NCI-H2171 (cell line): ENCODE measurements at places on chromosomes 12 and 14.
A peak's percentile ranks its signal among the peaks of the same experiment; 100 is the strongest.

DNA sequence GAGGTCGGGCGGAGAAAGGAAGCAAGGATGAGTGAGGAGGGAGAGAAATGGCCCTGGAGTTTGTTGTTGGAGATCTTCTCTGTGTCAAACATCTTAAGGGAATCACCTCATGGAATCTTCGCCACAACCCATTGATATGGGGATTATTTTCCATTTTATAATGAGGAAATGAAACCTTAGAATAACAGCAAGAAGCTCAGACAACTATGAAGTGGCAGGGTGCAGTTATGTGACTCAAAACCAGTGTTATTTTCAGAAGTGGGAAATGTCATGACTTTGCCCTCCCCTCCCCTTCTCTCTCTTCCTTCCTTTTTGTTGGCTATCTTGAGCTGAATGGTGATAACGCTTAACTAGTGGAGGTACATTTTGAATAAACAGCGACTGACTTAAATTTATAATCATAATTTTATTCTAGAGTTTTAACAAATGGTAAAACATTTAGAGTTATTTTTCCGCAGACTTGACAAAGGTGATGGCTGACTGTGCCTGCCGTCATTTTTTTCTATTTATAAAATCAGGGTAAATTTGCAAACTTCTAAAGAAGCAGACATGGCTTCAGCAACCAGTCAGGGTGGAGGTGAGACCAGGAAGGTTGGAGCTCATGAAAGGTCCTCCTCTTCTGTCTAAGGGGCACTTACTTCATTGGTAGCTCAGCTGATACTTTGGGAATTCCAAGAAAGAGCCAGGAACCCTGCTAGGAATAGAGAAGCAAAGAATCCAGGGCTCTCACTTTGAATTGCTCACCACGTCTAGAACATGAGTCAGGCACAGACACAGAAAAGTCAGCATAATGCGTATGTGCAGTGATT, 232.4 kb downstream of the RGS6 start:
- DNase-seq = no peak

- DNase-seq = no peak
Observed at GRCh38 chr12:54891717-54892478, 37.6 kb downstream of the MUCL1 start.

- DNase-seq = no peak
Observed at GRCh38 chr12:110943373-110943772, 23.0 kb upstream of the MYL2 start.

DNA sequence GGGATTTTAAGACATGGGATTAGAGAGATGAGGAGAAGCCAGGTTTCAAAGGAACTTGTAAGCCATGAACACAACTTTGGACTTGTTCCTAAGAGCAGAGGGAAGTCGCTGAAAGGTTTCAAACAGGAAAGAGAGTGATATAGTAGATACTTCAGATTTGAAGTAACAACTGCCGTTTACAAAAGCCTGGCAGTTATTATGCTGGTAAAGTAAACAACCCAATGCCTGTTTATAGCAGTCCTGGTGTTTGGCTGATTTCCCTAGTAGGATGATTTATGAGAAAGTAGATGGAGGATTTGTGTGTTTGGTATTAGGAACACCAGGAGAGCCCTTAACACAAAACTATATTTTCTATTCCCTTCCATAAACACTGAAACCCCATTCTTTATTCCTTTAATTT, 285.7 kb downstream of the RMST start:
- no peak for DNase-seq

- no peak for DNase-seq
Observed at GRCh38 chr14:100748944-100749343, 22.3 kb downstream of the DLK1 start.

- DNase-seq = no peak
Observed at GRCh38 chr14:100540141-100540925, 46.9 kb downstream of the BEGAIN start.

DNA sequence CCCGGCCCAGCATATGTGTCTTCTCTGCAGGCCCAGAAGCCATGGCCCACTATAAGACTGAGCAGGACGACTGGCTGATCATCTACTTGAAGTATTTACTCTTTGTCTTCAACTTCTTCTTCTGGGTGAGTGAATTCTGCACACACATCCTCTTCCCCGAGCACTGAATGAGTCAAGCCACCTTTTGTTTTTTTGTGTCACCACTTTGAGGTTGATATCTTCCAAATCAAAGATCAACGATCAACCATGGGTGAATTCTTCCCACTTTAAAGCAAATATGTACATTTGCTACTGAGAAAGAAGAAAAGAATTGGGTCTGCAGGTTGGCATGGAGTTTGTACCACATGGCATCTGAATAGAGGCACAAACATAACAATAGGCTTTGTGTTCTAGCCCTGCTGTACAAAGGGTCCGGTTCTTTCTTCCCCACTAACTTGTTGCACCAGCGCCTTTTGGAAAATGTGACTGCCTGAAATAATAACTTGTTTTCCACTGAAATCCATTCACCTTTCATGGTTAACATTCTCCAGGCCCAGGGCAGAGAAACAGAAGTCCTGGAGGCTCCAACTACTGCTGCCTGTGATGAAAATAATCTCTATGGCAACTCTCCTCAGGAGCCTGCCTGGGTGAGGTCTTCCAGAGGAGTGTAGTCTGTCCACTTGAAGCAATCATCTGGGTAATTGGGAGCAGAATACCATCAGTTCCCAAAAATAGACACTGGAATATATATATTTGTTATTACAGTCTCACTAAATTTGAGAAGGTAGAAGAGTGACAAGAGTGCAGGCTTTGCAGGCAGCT, 27.6 kb downstream of the TSPAN11 start:
- DNase-seq = no peak

DNA sequence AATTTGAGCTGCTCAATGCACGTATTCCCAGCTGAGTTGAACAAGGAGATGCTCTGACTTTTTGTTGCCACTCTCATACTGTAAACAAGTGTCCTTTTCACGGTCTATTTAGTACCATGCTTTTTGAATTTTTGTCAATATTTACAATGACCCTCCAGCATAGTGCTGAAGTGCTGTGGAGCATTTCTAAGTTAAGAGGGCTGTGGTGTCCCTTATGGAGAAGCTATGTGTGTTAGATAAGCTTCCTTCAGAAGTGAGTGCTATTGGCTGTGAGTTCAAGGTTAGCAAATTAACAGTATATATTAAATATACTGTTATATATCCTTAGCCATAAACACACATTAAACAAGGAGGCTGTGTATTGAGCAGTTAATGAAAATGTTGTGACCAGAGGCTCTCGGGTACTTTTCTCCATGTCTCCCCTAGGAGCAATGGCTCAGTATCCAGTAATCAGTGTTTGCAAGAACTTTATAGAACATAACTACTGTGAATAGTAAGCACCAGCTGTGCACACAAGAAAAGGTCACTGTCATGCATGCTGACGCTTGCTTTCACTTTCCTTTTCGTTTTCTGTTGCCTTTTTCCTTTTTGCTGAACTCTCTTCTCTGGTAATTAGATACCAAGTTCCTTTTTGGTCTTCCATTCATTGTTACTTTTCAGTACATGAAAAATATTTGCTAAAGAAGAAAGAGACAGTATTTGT, 187.2 kb upstream of the NEDD1 start:
- DNase-seq = no peak

DNA sequence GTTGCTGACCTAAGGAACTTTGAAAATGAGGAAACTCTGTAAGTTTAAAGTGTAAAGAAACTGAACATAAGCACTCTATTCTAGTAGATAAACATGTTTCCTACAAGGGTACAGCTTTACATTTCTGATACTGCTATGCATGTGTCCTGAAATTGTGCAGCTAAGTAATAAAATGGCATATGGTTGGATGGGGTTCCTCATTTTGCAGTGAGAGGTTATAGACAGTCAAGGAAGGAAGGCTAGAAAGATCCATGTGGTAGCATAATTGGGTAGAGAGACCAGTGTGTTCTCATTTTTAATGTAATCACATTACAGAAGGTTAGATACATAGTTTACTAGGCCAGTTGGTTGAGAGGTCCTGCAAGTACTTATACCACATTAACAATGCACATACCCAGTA, 477.0 kb downstream of the TMEM121 start:
- no peak for DNase-seq

DNA sequence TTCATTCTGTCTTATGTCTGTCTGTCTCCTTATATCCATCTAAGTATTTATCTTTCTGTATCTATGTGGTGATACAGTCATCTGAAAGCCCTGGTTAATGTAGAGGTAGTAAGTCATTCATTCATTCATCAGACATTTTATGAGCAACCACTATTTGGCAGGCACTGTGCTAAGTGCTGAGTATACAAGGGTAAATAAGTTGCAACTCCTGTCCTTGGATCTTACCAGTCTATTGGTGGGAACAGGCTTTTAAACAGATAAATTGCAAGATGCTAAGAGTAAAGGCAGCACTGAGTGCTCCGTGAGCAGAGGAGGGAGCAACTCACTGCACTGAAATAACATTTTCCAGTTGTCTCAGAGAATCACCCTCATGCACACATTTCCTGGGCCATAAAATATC, 68.6 kb downstream of the TMEM30B start:
- no peak for DNase-seq

GRCh38 chr12:14443531-14443930, 78.0 kb downstream of the ATF7IP start:
- DNase-seq = no peak

GRCh38 chr12:113075137-113075683, 18.7 kb downstream of the DTX1 start:
- DNase-seq = no peak

DNA sequence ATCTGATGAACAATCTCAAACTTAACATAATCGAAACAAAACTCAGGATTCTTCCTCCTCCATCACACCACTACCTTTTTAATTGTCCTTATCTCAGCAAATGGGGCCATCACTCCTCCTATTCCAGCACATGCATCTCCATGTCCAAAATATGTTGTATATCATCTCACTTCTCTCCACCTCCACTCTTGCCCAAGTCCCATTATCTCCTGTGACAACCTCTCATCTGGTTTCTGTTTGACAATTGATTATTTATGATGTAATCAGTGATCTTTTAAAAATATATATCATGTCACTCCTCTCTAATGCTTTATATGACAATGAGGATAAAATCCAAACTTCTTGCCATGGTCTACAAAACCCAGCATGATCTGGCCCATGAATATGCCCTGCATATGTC, 200.8 kb upstream of the HMGA2 start:
- DNase-seq = no peak

- no peak for DNase-seq
Observed at GRCh38 chr14:31194661-31195060, 12.9 kb downstream of the HECTD1 start.

DNA sequence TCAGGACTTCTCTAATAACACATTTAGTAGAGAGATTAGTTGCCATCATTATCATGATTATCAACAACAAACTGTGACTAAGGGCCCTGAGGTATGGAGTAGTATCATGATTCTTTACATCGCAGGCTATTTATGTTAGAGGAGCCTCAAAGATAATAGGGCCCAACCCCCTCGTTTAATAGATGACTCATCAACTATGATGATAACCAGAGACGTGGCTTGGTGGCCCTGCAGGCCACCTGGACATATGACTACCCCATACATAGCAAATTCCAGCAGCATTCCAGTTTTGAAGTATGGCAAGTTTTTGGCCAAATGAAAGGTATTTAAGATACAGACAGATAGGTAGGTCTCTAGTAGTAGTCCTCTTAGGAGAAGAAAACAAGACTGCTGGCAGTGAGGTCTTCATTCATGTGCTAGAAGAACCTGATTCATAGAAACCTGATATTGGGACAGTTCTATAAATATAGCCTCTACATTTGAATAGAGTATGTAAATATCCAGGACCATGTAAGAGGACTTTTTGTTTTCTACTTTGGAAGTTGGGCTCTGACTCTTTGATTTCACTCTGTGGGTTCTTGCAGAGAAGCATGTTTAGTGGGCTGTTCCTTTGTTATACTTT, 5.6 kb downstream of the RIC8B start:
- DNase-seq = no peak

DNA sequence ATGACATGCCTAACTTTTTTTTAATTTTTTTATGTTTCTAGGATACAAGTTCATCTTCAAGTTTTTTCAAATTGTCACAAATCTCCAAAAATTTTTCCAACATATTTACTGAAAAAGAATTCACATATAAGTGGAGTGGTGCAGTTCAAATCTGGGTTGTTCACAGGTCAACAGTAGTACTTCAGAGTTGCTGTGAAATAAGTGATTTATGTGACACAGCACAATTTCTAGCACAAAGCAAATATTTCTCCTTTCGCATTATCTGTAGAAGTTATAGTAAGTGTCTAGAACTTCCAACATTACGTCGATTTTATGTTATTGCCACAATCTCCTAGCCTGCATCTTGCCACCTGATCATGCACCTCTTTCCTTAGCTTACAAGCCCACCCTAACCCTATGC, 9.7 kb upstream of the KRT2 start:
- no peak for DNase-seq

DNA sequence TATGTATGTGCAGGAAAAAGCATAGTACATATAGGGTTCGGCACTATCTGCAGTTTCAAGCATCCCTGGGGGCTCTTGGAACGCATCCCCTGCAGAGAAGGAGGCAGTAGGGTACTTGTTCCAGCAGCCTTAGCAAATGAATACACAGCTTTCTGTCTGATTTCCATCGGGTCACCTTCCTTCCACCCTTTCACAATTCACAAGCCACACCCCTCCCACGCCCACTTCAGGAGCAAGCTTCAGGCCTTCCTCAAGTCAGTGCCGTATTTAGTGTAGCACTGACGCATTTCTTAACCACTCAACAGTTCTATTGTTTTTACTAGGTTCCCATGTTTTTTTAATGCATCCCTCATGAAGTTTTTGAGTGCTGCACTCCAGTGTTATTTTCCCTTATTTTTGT, 64.2 kb downstream of the CLMN start:
- no peak for DNase-seq

GRCh38 chr14:68637106-68638021, 155.5 kb downstream of the ZFP36L1 start:
- no peak for DNase-seq

- no peak for DNase-seq
Observed at GRCh38 chr12:120719072-120719471, 6.6 kb upstream of the ACADS start.

GRCh38 chr12:110697236-110697635, 8.3 kb upstream of the HVCN1 start:
- no peak for DNase-seq

DNA sequence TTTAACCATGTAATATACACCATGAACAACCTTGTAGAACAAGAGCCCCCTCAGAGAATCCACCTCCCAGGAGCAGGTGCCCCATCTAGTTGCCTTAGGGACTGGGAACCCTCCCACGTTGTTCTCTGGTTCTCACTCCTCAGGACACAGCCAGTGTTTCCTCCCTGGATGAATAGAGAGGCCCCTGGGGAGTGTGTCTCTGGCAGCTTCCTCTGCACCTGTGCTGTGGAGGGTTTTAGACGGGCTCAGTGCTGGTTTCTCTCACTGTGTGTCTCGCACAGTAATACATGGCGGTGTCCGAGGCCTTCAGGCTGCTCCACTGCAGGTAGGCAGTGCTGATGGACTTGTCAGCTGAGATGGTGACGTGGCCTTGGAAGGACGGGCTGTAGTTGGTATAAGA, 581.3 kb downstream of the TMEM121 start:
- peak; percentile 7 for DNase-seq

DNA sequence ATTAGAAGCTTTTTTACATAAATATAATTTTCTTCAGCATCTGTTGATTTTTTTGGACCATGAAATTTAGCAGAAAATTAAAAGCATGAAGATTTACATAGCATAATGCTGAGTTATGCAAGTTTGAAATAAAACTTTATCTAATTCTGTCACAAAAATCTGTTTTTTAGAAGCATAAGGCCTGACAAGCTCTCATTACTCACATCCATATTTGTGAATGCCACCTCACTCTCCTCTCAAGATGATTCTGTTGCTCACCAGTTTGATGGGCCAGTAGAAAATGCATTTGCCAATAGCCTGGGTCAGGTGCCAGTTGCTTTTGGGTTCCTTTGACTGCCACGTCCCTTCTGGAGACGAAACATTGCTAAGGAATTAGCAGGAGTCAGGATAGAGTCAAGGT, 181.5 kb upstream of the ATP2B1 start:
- DNase-seq = no peak
